ENCODE measurements at places on chromosomes 3 and 15.

- no peak for DNase-seq
These were observed 76.0 kb downstream of the ZBBX start for GRCh38 chr3:167304077-167304476.

DNA sequence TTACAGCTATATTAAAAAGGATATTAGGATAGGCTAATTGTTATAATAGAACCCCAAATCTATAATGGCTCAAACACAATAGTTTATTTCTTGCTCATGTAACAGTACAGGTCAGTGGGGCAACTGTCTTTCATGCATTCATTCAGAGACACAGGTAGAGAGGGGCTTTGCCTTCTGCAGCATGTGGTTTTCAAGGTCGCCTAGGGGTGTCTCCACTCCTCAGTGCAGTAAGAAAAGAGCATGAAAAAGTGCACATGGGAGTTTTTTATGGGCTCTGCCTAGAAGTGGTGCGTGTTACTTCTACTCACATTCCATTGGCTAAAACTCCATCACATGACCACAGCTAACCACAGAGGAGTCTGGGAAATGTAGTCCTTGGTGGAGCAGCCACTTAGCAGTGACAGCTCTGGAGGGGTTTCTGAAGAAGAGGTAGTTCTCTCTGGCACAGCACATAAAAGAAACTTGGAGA is 1.8 kb downstream of the ZBTB38 start:
- peak; percentile 13 for DNase-seq

DNA sequence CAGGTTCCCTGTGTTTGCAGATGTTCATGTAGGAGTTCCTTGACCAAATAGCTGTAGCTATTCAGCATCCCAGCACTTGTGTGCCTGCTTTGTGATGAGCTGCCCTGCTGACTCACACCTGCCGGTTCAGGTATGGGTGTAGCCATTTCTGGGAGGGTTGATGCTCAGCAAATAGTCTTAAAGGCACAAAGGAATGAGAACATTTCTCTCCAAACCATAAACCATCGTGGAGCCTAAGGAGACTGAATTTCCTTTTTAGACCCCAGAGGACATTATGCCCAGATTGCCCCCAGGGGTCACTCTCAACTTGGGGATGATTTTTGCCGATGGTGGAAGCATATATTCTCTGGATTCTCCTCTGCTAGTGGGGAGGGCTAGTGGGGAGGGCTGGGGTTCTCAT is 80.6 kb downstream of the ADAMTSL3 start:
- DNase-seq: no peak

DNA sequence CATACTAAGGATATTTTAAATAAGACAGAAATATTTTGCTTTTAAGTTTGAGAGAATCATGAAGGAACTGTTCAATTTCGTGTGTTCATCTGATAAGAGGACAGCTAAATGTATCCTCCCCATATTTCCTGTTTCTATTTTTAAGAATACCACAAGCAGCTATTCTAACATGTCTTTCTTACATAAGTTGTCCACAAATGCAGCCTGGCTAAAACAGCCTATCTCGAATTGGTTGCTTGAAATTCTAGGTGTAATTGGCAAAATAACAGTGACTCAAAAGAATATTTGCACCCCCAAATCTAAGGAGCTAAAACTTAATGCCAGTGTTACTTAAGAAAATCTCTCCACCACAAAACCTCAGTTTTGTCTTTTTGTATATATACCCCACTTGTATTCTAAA is 35.0 kb downstream of the BTLA start:
- no peak for DNase-seq

DNA sequence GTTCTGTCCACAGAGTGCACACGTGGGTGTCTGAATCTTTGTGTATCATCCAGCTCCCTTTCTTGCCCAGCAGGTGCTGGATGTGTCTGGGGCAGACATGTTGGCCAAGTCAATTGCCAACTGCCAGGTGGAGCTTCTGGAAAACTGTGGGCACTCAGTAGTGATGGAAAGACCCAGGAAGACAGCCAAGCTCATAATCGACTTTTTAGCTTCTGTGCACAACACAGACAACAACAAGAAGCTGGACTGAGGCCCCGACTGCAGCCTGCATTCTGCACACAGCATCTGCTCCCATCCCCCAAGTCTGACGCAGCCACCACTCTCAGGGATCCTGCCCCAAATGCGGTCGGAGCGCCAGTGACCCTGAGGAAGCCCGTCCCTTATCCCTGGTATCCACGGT is 12.5 kb upstream of the RPP14 start:
- no peak for DNase-seq

- no peak for DNase-seq
These were observed 35.4 kb downstream of the SMARCC1 start for GRCh38 chr3:47746264-47746663.

GRCh38 chr15:62445244-62445643 is 280.2 kb upstream of the C2CD4B start:
- DNase-seq: no peak

DNA sequence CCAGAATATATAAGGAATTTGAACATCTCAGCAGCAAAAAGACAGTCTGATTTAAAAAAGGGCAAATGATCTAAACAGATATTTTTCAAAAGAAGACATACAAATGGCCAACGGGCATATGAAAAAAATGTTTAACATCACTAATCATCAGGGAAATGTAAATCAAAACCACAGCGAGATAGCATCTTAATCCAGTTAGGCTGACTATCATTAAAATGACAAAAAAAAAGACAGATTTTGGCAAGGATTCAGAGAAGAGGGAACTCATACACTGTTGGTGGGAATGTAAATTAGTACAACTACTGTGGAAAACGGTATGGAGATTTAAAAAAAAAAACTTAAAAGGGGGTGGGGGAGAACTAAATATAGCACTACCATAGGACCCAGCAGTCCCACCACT is 47.9 kb downstream of the RNF13 start:
- no peak for DNase-seq

GRCh38 chr3:55683666-55684270 is 196.7 kb upstream of the WNT5A start:
- DNase-seq: no peak
